ENCODE measurements at places on chromosomes 3 and 15. TPM values are rescaled to one million over a fixed set of nuclear protein-coding genes. Genes with fewer than 3 reads are reported as not detected.

The CTXN2 gene
- not detected for total RNA-seq

The DNAH12 gene
- not detected for total RNA-seq

The UBAP1L gene
- total RNA-seq, result not detected

DNA sequence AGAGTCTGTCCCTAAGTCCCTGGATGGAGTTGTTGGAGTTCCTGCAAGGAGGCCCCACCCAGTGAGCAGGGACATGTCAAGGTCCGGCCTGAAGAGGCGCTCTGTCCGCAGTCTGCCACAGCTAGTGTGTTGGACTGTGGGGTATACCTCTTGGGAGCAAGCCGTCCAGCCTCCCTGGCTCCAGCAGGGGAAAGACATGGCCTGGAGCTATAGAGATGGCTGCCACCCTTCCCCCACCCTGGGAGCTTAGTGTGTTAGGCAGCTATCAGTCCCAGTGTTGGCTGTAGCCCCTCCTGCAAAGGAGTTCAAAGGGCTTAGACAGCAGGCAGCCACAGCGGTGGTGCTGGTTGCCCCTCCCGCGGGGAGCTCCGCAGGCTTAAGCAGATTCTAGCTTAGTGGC is 20.3 kb downstream of the IMPG2 start:
- DNase-seq, result no peak

GRCh38 chr15:59353994-59354416 is 18.7 kb downstream of the MYO1E start:
- no peak for DNase-seq

DNA sequence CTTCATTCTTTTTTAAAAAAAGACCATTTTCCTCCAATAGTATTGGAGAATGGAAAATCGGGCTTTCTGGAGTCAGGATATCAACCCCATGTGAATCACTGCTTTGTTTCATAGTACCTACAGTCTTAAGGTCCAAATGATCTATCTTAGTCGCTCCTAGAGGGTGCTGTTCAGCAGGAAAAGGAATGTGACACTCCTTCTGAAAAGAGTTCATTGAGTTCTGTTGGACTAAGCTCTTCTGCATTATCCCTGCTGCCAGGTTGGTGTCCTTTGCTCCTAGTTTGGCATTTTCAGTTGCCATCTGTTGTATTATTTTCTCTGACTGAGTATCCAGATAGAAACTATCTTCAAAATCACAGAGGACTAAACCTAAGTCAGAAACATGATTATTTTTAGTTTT is 57.2 kb downstream of the POLQ start:
- DNase-seq, result no peak

DNA sequence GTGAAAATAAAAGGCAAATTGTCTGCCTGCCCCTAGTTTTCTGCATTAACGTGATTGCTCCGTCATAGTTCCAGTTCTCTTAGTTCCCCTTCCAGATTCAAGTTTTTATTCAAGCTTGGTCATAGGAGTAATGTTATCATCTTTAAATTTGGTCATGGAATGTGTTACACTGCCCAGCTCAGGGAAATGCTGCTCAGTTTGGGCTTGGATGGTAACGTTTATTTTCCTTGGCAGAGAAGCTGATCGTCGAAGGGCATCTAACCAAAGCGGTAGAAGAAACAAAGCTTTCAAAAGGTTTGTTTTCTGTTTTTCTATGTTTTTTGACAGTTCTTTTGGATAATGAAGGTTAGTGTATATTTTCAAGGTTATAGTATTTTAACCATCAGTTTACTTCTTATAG is 118.4 kb upstream of the FLNB start:
- no peak for DNase-seq

The LSAMP gene
- total RNA-seq, result 5.9 TPM

DNA sequence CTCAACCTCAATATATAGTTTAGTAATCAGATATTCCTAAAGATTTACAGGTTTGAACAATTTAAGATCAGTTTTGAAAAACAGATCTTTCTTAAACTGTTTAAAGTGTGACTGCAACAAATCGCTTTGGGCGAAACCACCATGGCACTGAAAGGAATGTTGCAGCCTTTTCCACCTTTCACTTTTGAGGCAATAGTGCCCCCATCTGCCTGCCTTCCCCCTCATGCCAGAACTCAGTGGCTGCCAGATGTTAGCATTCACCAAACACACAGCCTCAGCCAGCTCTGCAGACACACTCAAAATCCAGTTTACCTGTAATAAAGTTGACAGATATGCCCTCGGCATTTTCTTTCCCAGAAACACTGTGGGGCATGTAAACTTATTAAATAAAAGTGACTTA is 3.3 kb downstream of the LYSMD4 start:
- peak; percentile 39 for DNase-seq

- no peak for DNase-seq
Observed at GRCh38 chr3:31371484-31372177, 161.1 kb upstream of the STT3B start.
